ENCODE measurements at places on chromosomes 1 and 21.

DNA sequence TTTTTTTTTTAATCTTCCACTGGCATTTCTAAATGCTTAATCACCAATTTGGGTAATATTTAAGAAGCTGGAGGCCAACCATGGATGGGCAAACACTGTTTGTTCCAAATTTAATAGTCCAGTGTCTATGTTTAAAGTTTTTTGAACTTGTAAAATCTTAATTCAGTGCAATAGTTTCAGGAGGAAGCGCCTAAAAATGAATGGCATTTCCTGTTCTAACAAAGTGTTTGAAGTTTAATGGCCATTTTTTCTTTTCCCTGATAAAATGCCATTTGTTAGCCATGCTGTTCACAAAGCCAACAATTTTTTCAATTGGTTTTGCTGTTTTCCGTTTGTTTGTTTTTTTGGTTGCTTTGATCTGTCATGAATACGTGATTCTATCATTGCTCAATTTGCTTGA, 552.1 kb downstream of the LMO4 start:
- no peak for DNase-seq

DNA sequence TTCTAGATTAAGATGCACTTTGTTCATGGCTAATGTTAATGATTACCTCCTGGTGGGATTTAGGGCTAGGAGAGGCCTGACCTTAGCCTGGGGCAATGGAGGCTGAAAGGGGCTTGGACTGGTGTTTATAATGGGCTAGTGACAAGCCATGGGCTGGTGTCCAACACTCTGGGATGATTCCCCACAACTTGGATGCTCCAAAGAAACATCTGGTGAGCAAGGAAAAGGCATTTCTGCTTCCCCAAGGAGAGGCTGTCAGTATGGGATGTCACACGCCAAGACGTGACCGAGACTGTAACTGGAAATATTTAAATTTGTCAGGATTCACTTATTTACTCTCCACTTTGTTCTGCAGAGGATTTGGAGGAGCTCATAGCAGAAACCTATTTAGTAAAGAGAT, 45.2 kb downstream of the PTPRU start:
- DNase-seq: no peak

GRCh38 chr1:233364026-233364425, 36.5 kb downstream of the MAP3K21 start:
- no peak for DNase-seq

DNA sequence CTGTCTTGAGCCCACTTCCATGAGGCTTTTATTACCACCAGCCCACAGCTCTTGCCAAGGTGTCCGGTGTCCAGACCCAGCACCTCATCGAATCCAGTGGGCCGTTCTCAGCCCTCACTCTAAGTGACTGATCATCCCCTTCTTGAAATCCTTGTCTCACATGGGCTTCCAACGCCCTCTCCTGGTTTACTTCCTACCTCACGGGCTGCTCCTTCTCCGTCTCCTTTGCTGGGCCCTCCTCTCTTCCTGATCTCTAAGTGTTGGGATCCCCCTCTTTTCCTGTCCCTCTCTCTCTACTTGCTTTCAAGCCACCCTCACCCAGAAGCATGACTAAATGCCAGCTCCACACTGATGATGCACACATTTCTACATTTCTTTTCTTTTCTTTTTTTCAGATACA, 9.0 kb upstream of the RHBG start:
- DNase-seq: no peak

DNA sequence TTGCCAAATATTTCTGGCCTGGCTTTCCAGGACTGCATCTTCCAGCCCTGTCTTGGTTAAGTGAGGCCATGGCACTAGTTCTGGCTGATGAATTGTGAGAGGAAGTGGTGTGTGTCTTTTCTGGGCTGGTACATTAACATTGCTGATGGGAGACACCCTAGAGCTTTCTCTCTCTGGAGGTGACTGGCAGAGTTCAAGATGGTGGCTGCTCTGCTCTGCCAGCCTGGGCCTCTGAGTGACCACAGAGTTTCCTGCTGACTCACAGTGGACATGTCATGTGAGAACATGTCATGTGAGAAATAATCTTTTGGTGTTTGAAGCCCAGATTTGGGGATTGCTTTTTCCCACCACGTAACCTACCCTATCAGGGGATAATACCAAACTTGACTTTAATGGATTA, 218.0 kb upstream of the KIAA0040 start:
- DNase-seq: no peak

- DNase-seq: peak; percentile 54
These were observed 2.3 kb upstream of the BSND start for GRCh38 chr1:54996359-54996868.

DNA sequence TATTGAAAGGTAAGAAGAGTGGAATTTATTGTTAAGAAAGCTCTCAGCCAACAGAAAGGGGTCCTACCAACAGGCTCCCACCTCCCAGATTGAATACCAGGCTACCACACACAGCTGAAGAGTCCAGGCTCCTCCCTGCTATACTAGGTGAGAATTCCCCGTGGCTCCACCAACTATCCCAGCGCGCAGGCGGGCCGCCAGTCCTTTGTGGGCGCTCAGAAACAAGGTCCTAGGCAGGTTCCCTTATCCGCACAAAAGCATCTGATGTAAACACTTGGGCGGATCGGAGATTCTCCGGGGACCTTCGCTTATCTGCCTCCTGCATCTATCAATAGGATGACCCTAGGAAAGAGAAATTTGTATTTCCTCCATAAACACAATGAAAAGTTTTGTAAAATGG, 423.9 kb upstream of the ADGRL4 start:
- DNase-seq: no peak

DNA sequence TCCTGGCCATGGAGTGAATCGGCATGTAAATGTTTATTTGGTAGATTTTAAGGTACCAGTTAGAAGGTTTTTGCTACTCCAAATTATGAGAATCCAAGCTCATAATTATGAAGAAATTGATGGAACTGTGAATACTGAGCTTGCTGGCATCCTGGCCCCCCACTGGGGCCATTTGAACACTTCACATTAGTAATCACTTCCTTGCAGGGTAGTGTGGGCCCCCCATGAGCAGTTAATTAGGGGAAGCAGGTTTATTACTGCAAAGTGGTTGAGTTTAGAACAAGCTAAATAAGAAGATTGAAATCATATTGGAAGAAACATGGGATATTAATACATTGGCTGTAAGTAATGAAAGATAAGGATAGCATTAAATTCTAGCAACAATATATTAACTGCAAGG, 86.7 kb downstream of the S1PR1 start:
- no peak for DNase-seq

- peak; percentile 65 for DNase-seq
These were observed 3.2 kb upstream of the SRM start for GRCh38 chr1:11062965-11063401.

GRCh38 chr1:166675213-166675612, 164.1 kb upstream of the POGK start:
- no peak for DNase-seq

- no peak for DNase-seq
These were observed 114.2 kb upstream of the NR5A2 start for GRCh38 chr1:199913318-199913717.

DNA sequence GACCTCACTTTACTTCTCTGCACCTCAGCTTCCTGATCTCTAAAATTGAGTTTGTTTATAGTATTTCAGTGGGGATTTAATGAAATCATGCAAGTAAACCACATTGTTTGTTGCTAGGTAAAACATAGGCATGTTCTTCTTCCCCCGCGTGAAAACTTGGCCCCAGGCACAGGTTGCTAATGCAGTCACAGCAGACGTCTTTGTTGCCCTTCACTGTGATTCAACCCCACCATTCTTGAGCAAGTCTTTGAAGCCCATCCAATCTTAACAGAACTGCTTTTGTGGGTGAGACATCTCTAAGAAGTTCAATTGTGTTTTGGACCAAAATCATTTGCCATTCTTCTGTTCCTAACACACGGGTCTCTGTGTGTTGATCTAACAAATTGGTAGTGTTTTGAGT, 185.5 kb downstream of the ZNF281 start:
- no peak for DNase-seq

DNA sequence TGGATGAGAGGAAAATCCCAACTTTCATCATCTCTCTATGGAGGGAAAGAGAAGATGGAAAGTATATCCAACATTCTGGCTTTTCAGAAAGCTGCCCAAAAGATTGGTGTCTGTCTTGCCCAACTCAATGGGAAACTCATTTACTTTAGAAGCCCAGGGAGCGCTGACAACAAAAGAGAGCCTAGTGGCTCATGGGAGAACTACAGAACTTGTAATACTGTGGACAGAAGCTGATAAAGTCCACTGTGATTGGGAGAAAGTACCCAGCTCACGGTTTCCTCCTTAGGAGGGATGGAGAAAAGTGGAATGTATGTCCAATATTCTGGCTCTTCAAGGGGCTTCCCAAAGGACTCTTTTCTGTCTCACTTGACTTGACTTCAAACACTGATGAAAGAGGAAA, 66.0 kb downstream of the RGS21 start:
- DNase-seq: no peak

DNA sequence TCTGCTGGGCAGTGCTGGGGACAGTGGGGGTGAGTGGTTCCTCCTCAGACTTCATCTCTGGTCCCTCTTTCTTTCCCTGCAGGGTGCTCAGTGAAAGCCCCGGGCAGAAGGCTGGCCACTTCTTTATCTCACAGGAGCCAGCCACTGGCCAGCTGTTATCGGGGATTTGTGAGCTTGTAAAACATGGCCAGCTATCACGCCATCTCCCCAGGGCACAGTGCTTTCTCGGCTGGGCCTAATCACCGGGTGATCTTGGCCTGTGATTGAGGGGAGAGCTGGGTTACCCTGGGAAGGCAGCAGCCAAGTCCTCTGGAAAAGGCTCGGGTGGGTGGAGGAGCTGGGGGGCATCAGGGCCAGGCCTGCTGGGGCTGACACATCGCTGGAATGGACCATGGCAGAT, 83.0 kb downstream of the IGSF21 start:
- DNase-seq: no peak

DNA sequence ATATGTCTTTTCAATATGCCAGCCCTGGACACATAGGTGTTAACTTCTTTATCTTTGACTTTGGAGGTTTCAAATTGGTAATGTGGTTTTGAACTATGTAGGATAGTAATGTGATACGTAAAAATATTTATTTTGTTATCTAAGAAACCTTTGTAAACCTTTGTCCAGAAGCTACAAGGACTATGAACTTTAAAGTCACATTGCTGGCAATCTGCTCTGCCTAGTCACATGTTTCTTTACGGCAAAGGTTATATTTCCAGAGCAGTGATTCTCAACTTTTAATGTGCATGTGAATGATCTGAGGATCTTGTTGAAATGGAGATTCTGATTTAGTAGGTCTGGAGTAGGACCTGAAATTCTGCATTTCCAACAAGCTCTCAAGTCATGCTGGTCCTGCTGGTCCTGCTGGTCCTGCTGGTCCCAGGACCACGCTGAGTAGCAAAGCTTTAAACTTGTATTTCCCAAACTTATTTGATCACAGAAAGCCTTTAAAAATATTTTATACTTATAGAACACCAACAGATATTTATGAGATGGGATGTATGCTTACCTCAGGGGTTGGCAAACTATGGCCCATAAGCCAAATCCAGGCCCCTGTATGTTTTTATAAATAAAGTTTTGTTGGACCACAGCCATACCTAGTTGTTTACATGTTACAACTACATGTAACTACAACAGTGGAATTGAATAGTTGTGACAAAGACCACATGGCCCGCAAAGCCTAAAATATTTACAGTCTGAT, 57.9 kb upstream of the QSOX1 start:
- no peak for DNase-seq

DNA sequence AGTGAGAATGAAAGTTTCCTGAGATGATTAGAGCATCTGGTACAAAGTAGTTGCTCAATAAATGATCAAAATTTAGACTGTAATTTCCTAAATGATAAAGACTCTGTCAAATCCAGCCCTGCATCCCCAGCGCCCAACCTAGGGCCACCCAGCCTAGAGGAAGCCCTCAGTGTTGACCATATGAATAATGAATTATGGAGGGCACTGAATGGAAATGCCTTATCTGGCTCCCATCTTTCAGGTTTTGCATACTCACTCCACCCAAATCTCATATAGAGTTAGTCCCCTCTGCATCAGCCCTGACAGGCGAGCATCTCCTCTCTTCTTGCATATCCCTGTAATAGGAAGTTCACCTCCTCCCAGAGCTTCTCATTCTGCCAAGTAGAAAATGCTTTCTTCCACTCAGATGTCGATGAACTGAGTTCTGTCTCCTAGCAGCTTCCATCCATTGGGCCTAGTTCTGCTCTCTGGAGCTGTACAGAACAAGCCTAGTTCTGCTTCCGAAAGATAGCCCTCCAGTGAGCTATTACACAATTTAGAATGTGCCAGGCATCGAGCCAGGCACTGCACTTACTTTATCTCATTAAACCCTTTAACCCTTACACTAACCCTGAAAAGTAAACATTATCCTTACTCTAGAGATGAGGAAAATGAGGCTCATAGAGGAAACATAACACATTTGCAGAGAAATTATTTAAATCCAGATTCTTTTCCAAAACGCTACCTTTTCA, 20.9 kb downstream of the COA7 start:
- DNase-seq: no peak

DNA sequence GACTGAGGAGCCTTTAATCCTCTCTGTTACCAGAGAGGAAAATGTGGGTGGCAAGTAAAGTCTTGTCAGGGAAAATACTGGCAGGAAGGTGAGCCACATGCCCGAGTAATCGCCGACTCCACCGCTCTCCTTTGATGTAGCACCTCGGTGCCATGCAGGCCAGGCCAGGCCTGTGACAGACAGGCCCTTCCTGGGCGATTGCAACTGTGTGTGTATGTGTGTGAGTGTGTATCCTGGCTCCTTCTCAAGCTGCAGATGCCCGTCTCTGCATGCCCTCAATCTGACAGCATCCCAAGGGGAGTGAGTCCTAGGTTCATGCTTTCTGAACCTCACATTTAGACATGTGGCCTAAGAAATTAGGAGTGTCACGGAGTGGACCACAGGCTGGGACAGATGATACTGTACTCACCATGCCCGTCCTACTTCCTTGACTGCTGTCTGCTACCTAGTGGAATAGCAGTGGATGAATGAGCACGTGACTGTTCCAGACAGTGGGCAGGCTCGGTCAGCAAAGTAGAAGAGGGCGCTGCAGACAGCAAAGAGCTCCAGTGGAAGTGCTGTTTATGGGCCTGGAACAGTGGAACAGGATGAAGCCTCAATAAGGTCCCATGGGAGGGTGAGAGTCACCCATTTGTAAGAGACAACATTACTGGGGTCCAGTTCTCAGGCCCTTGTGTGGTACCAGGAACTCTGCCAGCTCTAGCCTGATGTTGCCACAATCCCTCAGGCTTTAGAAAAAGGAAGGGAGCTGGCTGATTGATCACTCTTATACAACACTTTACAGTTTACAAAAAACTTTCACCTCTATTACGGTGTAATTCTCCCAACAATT, 25.3 kb downstream of the SERTAD4 start:
- no peak for DNase-seq

DNA sequence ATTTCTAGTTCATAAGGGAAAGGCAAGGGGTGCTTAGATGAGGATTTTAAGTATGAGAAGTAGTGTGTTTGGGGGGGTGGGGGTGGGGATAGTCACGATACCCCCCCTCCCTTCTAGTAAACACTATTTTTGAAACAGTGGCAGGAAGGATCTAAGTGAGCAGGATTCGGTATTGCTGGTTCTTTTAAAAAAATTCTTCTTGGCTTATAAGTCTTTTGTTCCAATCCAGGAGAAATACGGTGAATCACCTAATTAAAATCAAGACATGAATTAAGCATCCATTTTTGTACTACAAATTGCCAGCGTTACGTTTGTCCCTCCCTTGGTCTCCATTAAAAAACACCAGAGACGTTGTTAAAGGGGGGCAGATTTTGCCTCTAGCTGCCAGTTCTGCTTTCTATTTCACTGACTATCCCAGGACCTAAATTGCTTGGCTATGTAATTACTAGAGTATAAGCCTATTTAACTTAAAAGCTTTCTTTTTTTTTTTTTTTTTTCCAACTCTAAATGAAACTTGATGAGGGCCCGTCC, 911 bp downstream of the LMO4 start:
- no peak for DNase-seq

- DNase-seq: no peak
These were observed 249.9 kb downstream of the LRRIQ3 start for GRCh38 chr1:73948055-73948454.

Measured in NCI-H1092 (cell line).